ENCODE measurements at places on chromosomes 3 and 15.

DNA sequence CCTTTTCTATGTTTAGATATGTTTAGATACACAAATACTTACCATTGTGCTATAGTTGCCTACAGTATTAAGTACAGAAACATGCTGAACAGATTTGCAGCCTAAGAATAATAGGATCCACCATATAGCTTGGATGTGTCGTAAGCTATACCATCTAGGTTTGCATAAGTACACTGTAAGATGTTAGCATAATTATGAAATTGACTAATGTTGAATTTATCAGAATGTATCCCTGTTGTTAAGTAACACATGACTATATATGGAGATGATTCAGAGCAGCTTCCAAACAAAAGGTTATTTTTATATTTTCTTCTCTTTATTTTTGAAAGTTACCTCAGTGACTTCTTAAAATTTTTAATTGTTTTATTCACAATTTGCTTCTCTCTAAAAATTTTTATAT lies 2.4 kb downstream of the SLC28A2 start:
- DNase-seq: no peak

- DNase-seq: peak; percentile 3
Observed at GRCh38 chr15:59918994-59919951, 84.8 kb upstream of the FOXB1 start.

- DNase-seq: no peak
Observed at GRCh38 chr3:66609660-66610561, 109.1 kb upstream of the LRIG1 start.

DNA sequence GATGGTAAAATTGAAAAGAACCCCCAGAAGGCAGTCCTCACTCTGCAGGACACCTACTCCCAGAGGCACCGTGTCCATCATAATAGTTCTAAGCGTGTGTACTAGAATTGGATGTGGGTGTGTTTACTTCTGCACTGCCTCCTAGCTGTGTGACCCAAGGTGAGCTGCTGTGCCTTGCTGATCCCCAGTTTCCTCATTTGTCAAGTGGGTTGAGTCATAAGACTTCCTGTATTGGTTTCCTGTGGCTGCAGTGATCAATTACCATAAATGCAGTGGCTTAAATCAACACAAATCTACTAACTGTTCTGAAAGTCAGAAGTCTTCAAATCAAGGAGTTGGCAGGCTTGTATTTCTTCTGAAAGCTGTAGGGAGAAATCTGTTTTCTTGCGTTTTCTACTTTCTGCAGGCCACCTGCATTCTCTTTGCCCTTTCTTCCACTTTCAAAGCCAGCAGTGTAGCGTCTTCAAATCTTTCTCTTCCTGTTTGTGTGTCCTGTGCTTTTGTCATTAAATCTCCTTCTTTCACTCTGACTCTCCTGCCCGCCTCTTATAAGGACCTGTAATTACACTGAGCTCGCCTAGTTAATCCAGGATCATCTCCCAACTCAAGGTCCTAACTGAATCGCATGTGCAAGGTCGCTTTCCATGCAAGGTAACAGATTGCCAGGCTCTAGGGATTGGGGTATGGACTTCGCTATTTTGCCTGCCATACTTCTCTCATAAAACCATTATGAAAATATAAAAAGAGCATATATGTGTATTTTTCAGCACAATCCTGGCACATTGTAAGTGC lies 59.0 kb downstream of the RORA start:
- DNase-seq: no peak

GRCh38 chr3:105334138-105334882 lies 32.4 kb upstream of the ALCAM start:
- no peak for DNase-seq

DNA sequence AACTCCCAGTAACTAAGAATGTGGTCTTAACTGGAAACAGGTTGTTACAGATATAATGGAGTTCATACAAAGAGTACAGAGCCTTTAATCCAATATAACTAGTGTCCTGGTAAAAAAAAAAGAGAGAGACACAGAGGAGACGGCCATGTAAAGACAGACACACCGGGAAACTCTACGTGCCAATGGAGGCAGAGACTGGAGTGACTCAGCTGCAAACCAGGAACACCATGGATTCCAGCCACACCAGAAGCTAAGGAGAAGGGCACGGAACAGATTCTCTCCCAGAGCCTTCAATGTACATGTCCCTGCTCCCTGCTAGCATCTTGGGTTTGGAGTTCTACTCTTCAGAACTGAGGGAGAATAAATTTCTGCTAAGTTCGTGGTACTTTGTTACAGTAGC lies 4.5 kb downstream of the RNF168 start:
- no peak for DNase-seq

GRCh38 chr3:73432023-73432705 lies 192.6 kb downstream of the PDZRN3 start:
- no peak for DNase-seq

- DNase-seq: no peak
Observed at GRCh38 chr3:63809607-63810006, 9.5 kb upstream of the C3orf49 start.

- DNase-seq: no peak
Observed at GRCh38 chr15:85312486-85312885, 67.9 kb upstream of the AKAP13 start.

DNA sequence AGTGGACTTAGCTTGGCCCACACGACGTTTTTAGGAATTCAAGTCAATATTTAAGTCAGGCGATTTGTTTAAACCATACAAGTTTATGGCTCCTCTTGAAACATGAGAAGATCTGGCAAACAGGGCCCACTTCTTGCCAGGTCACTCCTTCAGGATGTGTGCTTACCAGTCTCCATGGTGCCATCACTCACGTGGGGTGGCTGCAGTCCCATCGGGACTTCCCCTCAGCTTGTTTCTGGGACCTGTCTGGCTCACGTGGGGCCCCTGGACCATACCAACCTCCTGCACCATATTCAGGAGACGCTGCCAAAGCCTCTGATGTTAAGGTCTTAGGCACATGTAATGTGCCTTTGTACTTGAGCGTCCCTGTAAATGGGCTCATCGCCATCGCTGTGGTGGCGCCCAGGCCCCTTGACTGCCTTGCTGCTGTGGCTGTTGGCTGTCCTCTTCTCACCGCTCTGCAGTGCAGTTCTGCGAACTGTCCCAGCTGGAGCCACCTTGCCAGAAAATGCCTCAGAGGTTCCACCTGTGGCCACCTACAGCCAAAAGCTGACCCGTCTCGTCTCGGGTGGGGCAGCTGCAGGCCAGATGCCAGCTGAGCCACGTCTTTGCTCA lies 8.9 kb downstream of the MCM2 start:
- DNase-seq: no peak

DNA sequence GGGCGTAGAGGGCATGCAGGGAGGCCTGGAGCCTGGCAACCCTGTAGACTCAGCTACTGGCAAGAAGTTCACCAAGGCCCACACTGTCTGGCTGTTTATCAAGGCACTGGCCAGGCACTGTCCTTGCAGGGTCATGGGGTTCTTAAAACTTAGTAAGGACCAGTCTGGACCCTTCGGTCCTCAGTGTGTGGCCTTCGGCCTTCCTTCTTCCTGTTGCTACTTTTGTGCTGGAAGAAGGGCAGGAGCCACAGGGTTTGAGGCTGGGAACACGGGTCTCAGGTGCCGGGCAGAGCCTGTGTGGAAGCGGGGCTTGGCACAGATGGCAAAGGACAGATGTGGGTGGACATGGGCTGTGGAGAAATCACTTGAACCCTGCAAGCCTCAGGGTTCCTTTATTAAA lies 76.6 kb downstream of the SNRK start:
- DNase-seq: no peak

- DNase-seq: no peak
Observed at GRCh38 chr15:75666823-75667501, 19.2 kb downstream of the SNX33 start.

DNA sequence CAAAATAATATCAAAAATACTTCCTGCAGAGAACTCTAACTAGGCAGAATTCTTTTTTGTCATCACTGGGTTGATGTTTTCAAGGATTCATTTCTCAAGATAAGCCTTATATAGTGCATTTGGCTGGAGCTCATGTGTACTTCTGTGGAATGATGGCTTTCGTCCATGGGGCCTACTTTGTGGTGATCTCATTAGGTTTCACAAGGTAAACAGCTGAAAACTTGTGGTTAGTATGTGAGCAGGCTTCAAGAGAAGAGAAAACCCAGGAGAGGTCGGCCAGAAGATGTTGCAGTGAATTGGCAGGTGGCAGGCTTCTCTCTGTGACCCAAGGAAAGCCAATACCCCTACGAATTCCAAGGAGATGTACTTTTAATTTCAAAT lies 121.4 kb upstream of the PHLDB2 start:
- no peak for DNase-seq

DNA sequence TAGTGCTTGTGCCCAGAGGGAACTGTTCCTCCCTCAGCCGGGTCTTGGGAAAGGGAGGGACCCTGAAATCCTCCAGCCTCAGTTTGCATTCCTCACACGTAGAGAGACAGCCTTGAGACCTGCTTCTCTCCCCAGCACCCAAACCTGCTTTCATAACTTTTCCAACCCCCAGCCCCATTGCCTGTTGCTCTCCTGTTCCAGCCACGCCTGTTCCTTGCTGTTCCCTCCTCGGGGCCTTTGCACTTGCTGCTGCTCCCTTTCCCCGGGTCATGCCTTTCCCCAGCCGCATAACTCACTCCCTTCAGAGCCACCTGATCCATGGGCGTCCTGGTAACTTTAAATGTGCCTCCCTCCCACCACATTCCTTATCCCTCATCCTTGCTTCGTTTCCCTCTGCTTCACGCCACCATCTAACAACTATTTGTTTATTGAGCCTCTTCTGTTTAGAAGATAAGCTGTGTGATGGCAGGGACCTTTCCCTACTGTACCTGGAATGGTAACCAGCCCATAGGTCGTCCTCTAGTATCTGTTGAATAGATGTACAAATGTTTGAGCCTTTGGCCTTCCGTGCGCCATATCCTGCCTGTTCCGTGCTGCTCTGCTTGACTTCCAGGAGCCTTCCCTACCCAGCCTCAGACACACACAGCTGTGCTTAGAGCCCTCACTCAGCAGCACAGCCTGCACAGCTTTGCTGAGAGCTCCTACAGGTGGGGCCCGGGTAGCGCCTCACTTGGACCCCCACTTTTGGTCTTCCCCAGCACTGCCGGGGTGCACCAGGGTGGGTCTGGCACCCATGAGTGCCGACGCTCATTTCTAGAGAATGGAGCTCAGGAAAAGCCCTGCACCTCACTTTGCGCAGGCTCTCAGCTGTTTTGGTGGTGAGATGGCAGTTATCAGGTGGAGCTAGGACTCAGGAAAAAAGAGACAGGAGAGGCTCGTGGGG lies 60.2 kb downstream of the SCN5A start:
- no peak for DNase-seq

DNA sequence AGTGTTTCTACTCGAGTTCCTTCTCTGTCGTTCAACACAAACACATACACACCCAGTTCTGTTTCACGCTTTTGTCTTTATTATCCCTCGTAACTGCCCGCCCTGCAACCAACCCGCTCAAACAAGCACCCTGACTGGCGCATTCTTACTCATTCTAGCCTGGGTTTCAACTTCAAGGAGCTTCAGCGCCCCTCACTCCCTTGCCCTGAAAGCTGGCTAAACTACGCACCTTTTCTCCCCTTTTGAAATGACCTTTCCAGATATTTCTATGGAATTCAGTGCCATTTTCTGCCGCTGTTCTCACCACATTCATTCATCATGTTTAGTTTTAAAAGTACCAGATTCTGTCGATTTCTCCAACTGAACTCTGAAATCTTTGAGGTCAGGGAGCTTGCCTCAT lies 653 bp upstream of the MFSD1 start:
- no peak for DNase-seq

- no peak for DNase-seq
Observed at GRCh38 chr3:55624238-55624637, 137.1 kb upstream of the WNT5A start.

DNA sequence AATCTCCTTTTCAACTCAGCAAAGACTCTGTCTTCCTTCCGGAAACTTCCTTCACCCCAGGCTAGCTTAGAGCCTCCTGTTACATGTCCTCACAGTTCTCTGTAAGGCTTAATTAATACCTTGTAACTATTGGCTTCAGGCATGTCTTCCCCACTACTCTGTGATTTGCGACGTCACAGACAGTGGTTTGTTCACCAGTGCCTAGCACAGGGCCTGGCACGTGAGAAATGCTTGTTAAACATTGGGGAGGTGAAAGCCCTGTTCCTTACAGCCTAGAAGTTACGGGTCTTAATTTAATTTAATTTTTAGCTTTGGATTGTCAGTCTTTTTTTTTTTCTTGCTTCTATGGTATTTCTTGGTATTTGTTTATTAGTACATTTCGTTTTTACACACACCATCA lies 36.4 kb upstream of the CACNA2D3 start:
- DNase-seq: no peak

- DNase-seq: no peak
Observed at GRCh38 chr3:17166369-17166768, 281.6 kb downstream of the PLCL2 start.

DNA sequence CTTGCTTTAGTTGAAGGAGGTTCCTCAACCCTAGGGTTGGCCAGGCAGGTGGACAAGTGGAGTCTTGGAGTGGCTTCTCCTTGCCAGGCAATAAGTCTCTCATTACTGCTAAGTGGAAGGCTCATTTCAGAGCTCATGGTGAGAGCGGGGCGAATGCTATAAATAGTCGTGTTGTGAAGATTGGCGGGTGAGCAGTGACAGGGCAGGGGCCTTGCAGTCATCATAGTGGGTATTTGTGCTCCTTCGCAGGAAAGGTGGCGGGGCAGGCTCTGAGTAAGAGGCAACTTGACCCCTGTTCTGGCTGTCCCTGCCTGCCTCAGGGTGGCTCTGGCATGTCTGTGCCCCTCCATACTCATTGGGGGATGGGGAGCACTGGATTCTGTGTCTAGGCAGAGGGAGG lies 8.7 kb upstream of the GRM2 start:
- no peak for DNase-seq

DNA sequence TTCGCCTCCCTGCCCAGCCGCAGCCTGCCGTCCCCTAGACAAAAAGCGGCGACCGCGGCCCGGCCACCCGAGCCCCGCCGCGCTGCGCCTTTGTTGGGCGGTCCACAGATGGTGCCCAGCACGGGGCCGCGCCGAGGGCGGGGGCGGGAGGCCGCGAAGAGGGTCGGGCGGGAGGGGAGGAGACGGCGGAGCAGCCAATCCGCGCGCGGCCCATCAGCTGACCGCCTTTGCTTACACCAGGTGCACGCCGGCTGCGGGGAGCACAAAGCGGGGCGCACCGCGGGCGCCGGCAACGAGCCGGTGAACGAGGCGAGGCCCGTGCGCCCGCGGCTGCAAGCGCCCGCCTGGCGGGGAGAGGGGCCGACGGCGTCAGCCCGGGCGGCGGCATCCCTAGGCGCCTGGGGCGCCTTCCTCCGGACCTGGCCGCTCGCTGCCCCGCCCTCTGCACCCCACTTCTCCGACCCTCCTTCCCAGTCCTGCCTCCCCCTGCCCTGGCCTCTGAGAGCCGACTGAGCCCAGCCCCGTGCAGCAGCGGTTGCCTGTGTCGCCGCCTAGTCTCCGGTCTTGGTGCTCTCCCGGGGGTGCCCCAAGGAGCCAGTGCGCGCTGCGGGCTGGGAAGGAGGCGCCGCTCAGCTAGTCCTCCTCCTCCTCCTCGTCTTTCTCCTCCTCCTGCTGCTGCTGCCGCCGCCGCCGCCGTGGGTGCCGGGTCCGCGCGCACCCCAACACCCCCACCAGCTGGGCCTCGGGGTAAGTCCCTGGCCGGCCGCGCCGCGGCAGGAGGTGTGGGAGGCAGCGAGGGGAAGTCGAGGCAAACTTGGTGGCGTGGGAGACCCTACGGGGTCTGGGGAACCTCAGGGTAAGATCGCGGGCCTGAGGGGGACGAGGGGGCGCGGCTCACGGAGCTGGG lies at the start of gene LRRN1:
TSS of gene LRRN1 (plus strand) at position 259 of the 907 bp plus-strand sequence. CDS start 45,211 bp downstream, outside the sequence.
- peak; percentile 39 for DNase-seq
